Upper lobe of left lung (tissue), 6 donors: ENCODE measurements at places on chromosomes 16 and 17.
A peak's percentile ranks its signal among the peaks of the same experiment; 100 is the strongest.

DNA sequence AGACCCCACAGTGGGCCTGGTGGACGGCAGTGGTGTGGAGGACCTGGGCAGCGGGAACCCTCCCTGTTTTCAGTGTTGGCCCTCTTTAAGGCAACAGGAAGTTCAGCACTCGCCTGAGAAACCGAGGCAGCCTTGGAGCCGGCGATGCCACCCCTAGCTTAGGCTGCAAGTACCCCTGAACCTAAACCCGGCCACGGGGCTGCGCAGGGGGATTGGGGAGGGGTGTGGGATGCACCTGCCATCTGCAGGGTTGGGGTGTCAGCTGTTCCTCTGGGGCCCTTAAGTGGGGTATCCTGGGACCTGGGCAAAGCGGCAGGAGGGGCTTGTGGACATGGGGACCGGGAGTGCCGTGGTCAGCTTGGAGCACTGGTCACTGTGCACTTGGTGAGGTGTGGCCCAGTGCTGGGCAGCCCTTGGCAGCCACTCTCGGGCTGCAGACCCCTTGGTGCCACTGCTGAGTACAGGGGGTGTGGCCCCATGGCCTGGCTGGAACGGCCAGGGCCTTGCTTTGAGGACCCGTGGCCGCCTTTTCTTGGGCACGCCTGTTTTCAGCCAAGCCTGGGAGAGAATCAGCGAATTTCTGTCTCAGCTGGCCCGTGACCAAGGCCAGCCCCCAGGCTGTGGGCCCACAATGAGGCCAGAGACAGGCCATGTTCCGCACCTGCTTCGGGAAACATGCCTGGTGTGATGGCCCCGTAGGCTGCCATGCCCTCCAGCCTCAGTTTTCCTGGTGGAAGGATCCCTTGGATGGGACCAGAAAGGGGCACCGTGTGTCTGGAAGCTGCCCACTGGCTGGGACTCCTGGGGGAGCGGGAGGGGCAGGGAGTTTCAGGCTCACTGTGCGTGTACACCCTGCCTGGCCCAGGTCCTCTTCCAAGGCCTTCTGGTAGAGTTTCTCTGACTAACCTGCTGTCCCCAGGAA lies 4.1 kb upstream of the SLC25A10 start:
- DNase-seq: peak; percentile 63

DNA sequence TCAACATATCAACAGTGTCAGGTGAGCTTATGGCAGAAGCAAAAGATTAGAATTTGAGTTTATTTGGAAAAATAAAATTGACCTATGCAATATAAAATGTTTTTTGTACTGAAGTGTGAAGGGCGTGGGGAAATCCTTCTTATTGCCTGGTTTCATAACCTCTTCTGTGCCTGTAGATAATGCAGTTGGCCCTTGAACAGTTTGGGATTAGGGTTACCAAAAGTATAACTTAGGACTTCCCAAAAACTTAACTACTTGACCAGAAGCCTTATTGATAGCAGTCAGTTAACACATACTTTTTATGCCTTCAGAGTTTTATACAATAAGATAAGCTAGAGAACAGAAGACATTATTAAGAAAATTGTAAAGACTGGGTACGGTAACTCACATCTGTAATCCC lies 66.0 kb downstream of the TMC6 start:
- DNase-seq: no peak

DNA sequence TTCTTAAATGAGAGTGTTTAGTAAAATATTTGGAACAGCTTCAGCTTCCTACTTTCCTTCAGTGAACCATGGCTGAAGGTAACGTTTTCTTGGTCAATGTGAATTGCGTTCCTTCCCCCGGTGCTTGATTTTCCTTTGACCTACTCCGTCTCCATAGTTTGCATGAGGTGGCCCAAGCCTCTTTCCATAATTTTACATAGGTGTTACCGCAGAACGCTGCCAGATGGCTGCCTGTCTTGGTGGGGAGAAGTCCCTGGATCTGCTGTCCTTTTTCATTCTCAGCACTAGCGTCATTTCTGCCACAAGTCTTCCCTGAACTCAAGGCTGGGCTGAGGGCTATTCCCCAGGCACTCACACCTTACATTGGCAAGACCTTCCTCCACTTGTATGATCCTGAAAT lies 178.4 kb downstream of the PRKCA start:
- no peak for DNase-seq

DNA sequence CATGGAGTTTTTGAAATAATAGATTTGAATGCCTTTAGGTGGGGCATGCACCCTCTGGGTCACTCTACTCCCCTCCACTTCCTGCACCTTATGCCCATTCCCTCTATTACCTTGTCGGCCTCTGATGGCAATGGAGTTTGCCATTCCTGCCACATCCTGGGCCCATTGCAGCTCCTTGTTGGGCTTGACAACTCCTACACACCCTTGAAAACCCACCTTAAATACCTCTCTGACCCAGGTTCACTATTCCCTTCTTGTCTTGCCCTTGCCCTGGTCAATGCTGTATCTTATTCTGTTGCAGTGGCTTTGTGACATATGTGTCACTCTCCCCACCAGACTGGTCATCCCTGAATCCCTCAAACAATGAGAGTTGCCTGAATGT lies 2.4 kb downstream of the CCR7 start:
- DNase-seq: no peak

DNA sequence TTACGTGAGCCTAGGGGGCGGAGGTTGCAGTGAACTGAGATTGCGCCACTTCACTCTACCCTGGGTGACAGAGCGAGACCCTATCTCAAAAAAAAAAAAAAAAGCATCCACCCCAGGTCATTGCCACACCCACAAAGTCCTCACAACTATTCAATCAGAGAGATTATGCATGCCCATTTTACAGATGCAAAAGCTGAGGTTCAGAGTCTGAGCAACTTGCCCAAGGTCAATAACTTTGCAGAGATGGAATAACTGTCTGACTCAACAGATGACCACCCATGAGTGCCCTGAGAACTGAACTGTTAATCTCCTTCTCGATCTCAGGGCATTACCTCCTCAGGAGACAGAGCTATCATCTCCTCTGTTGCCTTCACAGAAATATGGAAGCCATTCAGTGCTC lies 5.5 kb upstream of the TMEM114 start:
- no peak for DNase-seq

- DNase-seq: no peak
These were observed 4.3 kb upstream of the NTN1 start for GRCh38 chr17:9016941-9017552.

GRCh38 chr17:77863814-77864161 lies 94.7 kb upstream of the TNRC6C start:
- DNase-seq: no peak

DNA sequence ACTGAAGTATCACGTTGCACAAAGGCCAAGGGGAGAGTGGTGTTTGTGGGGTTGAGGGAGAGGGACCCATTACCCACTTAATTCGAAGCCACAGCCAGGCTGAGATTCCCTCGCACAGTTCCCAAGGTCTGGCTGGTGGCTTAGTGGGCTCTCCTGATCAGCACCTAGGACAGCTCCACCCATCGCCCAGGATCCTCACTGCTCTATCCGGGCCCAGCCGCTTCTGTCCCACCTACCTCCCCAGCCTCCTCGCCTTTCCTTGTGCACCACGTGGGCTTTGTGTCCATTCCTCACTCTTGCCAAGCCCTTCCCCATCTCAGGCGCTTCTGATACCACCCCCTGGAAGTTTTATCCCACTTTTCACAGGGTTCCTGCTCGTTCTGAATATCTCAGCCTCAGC lies 163.5 kb downstream of the CCT6B start:
- DNase-seq: no peak

DNA sequence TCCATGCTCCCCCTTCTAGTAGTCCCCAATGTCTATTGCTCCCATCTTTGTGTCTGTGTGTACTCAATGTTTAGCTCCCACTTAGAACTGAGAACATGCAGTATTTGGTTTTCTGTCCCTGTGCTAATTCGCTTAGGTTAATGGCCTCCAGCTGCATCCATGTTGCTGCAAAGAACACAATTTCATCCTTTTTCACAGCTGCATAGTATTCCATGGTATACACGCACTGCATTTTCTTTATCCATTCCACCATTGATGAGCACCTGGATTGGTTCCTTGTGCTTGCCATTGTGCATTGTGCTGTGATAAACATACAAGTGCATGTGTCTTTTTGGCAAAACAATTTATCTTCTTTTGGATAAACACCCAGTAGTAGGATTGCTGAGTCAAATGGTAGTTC lies 77.0 kb upstream of the HSBP1 start:
- no peak for DNase-seq

- DNase-seq: peak; percentile 63
These were observed 17.3 kb downstream of the SOCS3 start for GRCh38 chr17:78342449-78343186.

DNA sequence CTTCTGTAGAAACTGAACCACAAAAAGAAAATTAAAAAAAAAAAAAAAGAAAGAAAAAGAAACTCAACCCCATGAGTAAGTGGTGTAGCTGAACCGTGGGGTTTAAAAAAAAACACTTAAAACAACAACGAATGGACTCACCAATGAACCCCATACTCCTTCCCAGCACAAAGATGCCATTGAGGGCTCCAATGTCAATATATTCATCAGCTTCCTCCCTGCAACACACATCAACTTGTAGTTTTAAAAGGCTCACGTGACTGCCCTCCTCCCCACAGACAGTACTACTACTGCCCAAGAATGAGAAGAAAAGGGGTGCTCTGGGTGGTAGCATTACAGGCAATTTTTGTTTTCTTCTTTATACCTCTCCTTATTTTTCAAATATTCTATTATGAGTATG lies 3.3 kb upstream of the KLHL11 start:
- no peak for DNase-seq

- no peak for DNase-seq
These were observed 358.5 kb upstream of the PMFBP1 start for GRCh38 chr16:72530434-72530833.

DNA sequence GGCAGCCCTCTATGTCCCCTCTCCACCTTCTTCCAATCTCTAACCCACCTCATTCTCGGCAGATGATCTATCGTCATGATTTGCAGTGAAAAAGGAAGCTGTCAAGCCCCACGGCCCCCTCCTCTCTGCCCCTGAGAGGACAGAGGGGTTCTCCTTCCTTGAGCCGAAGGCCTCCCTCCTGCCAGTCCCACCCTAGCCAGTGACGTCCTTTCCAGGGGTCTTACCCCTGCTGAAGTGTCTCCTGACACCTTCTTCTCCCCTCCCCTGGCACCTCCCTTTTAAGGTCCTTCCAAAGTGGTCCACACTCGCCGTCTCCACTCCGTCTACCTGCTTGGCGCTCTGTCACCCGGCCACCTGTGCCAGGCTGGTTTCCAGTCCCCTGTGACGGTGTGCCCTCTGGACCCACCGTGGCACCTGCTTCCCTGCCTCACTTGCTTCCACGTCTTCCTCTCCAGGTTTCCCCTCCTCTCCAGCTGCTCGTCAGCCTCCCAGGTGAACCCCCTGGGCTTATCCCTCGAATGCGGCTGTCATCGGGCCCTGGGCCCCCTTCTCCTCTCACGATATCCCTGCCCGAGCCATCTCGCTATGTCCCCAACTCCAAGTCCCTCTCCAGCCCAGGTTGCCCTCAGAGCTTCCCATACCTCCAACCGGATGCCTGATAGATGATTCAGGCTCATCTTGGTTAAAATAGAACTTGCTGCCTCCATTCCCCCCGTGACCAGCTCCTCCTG lies 5.7 kb downstream of the CCDC102A start:
- DNase-seq: no peak
